PC-9 (cell line): ENCODE measurements at places on chromosomes 5 and 9.

DNA sequence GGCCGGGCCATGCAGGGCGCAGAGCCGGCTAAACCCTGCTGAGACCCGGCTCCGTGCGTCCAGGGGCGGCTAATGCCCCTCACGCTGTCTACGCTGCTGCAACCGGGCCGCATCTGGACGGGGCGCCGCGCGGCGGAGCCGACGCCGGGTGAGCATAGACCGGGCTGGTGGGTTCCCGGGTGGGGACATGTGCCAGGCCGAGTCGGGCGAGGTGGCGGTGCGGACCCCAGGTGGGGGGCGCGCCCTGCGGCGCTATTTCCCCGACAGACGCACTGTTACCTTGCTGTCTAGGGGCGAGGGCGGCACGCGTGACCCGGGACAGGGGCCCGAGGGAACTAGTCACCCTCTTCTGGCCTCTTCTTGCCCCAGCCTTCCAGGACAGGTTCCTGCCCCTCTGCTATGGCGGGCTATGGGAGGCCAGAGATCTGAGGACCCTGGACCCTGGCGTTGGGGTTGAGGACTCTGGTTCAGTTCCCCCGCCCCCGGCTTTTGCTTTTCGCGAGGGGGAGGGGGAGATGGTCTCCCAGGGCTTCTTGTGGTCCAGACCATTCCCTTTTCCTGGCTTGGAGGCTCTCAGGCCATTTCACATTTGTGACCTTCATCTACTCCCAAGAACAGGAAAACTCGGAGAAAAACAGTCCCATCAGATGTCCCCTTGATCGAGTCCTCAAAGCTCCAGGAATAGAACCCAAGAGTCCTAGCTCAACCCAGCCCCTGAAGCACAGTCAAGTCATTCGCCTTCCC, 536 bp downstream of the SLC27A4 start:
- no peak for DNase-seq

DNA sequence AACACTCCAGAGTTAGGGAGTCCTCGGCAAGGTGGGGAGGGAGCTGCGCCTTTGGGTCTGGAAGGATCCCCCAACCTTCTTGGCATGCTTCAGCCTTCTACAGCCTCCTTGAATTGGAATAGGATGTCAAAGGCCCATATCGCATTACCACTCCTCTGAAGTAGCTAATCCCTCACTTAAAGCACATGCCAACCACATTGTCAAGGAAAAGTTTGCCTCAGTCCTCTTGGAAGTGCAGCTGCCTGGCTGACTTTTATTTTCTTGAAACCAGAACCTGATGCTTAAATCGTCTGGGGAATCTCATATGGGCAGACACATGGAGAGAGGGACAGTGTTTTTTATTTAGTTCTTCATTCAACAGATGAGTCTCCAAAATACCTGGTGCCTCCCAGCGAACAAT, 14.5 kb downstream of the CXCL14 start:
- no peak for DNase-seq

DNA sequence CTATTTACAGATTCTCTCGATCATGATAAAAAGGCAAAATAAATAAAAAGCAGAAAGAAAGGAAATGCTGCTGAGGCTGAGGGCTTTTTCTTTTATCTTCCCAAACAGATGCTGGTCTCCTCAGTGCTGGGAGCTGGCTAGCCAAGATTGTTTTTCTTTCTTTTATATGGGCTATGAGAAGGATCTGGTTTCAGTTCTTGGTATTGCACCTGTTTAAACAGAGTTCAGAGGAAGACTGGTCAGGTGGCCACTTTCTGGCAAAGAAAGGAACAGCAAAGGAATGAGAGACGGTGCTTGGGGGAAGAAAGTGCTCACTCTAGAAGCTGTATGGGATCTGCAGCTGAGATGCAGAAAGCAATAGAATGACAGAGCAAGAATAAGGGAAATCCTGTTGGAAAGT, 88.9 kb downstream of the SLF1 start:
- no peak for DNase-seq

DNA sequence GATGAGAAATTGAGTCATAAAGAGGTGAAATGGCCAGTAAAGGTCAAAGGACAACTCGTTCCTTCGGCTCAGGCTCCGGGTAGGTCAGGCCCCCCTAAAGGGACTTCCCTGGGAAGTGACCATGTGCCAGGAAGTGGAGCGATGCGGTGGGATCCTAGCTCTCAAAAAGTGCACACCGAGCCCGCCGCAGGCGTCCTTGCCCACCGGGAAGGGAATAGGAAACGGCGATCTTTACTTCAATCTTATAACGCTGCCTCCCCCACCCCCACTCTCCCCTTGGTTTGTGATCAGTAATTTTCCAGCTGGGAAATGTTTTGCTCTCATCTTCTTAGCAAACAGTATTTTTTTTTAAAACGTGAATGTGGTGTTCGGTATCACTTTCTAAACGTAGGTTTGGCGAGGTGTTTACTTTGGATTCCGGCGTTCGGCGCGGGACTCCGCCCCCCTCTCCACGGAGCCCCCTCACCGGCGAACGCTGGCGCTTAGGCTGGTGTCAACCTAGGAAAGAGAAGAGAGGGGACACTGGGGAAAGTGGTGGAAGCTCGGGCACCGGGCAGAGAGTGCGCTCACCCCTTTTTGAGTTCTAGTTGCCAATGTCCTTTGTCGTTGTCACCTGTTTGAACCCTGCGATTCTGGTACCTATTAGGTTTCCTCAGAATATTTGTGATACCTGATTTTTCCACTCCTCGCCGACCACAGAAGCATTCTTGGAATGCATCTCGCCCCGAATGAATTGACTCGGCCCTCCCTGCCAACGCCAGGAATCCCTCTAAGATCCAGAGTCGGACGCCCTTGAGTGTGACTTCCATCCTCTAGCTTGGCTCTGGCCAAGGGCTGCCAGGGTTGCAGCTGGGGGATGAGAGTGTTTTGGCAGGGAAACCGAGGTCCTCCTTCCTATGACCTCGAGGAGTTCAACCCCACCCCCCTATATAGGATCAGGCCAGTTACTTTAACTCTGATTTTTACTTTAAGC, 1.8 kb upstream of the KLF4 start:
- peak; percentile 74 for DNase-seq

DNA sequence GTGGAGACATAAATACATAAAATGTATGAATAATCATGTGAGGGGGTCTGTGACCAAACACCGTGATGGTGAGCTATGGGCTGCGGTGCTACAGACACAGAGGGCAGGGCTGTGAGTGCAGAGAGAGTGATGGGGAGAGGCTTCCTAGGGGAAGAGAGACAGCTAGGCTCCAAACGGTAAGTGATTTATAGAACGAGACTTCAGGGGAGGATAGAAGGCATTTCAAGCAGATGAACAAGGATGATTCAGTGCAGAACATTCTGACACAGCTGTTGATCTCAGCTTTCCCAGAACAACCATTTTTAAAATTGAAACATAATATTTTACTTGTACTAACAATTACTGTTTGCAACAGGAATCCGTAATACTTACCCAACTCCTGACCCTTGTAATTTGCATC, 100.7 kb downstream of the GAS1 start:
- no peak for DNase-seq

DNA sequence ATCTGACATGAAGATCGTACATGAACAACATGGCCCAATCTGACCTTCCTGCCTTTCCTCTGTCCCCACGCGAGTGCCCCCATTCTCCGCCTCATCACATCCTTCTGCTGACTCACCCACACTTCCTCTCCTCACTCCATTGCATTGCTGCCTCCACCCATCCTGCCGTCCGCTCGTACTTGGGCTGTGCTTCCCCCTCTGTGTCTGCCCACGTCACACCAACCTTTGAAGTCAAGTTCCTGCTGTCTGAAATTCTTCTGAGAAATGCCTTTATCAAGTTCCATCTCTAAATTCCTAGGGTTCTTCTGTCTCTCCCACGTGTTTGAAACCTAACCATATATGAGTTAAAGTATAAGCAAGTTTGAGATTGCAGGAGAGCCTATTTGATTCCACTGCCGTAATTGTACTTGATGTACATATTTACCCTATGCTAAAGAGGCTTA, 18.0 kb upstream of the STARD4 start:
- DNase-seq, result no peak

GRCh38 chr5:51488803-51489642, 105.8 kb downstream of the ISL1 start:
- DNase-seq, result no peak

DNA sequence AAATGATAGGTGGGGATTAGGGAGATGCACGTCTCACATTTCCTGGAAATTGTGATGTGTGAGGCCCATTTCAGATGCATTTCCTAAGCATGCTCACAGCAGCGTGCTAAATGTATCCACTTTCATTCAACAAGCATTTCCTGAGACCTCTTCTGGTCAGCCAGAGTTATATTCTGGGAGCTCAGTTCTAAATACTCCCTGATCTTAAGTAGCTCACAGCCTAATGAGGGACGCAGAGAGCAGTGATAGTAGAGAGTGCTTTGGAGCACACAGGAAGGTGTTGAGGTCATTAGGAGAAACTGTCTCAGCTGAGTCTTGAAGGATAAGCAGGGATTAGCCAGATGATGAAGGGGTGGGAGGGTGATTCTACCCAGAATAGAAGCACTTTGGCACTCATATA, 46.2 kb upstream of the FSD1L start:
- DNase-seq, result no peak

DNA sequence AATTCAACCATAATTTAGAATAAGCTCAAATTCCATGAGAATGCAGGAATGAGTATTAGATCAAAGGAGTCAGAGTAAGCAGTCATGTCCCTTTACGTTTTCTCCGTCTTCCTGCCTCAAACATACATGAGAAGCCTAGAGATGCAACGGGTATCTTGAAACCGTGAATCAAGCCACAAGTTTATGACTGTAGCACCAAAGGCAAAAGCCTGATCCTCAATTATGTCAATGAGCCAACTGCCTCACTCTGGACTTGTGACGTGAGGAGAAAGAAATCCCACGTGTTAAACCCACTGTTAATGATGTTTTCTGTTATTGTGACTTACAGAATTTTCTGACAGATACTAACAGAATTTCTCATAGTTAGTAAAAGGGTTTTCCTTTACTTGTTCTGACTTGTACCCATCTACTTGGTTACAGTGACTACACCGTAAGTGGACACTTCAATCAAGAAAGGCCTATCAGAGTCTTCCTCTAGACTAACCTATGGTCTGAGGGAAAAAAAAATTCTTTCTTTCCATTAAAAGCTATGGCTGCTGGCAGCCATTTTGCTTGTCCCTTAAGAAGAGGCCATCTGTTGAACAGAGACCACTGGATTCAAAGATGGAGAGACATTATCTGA, 35.3 kb upstream of the HK3 start:
- DNase-seq, result no peak
